Foreskin keratinocyte (primary cell): ENCODE measurements at places on chromosomes 6 and 20. TPM values are rescaled to one million over a fixed set of nuclear protein-coding genes. Genes with fewer than 3 reads are reported as not detected.

- no peak for DNase-seq
Measured at GRCh38 chr20:35226884-35227681, 593 bp downstream of the MMP24 start.

- DNase-seq: no peak
Measured at GRCh38 chr6:150313781-150314180, 55.0 kb upstream of the IYD start.

DNA sequence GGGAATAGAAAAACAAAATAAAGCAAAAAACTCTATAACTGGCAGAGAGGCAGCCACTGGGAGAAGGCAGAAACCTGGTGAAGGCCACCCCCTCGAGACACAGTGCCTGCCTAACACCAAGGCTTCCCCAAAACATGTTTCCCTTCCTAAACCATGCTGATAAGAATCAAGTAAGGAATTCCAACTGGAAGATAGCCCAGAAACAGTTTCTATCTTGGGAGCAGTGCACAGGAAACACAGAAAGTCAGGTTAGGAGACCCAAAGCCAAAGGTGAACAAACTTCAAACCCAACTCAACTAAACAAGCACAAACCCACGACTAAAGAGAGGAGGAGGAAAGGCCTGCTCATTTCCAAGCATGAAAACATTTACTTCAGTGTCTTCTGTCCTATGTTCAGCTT is 433.7 kb upstream of the RGS17 start:
- DNase-seq: no peak

DNA sequence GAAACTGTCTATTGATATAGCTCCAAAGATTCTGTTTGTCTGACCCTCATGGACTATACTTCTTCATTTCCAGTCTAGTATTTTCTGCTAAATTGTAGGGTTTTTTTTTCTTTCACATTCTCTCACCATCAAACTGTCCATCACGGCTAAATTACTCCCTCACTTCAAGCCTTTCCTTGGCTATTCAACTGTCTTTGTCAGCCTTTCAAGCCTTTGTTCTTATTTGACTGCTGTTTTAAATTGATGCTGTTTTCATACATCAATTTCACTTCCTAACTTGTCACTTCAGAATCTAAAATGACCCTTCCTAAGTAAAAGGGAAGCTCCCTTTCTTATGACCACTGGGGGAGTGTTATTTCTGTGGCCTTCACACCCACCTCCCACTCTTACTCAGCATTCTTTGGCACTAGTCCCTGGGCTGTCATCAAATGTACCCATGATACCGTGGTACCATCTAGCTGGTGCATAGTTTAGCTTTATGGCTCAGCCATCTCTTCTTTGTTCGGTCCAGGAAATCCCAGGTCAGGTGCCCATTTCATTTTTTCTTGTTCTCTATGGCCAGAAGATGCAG is 8.6 kb downstream of the GJA1 start:
- DNase-seq: no peak

GRCh38 chr20:38337561-38338140 is 8.6 kb upstream of the LBP start:
- DNase-seq: no peak

GRCh38 chr20:32203356-32204204 is 4.0 kb downstream of the PLAGL2 start:
- peak; percentile 92 for DNase-seq

DNA sequence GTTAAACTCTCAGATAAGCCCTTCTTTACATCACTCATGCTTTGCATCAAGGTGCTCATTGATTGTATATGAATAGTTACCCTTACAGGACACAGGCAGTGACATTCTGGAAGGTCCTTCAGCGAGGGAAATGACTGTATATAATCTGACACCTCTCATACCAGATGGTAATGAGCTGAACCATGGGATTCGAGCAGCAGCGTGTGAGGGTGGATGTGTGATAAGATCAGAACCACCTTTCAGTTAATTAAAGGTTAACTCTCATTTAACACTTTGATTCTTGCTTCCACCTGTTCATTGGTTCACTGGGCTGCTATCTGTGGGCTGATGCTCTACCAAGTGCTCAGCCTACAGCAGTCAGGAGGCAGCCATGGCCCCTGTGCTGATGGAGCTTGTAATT is 24.2 kb downstream of the NEDD9 start:
- DNase-seq: no peak

GRCh38 chr20:37207171-37207570 is 27.8 kb upstream of the MROH8 start:
- DNase-seq: no peak

DNA sequence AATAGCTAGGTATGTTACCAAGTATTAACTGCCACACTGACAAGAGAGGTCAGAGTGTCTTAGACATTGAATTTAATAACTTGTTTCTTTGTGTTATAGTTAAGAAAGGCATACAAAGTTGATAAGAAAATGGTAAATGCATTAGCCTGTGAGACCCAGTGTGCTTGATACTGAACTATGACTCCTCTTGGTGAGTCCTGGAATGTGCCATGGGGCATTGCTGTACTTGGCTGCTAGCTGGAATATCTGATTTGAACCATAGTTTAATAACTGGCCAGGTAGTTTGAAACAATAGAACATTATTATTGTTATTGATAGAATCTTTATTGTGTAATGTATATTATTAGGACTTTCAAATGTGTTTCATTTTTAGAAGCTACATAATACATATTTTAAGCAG is 70.0 kb downstream of the ZFAND3 start:
- DNase-seq: peak; percentile 64

- no peak for DNase-seq
Measured at GRCh38 chr6:35185302-35185681, 28.5 kb upstream of the SCUBE3 start.

GRCh38 chr6:128521282-128521632 is 858 bp upstream of the PTPRK start:
- no peak for DNase-seq

- no peak for DNase-seq
Measured at GRCh38 chr20:61054411-61054810, 197.7 kb upstream of the CDH4 start.

- no peak for DNase-seq
Measured at GRCh38 chr6:66198062-66198624, 491.1 kb upstream of the EYS start.

- DNase-seq: no peak
Measured at GRCh38 chr6:13278164-13278563, 50.2 kb downstream of the TBC1D7 start.

- no peak for DNase-seq
Measured at GRCh38 chr6:96156425-96156824, 140.7 kb downstream of the FUT9 start.

- DNase-seq: no peak
Measured at GRCh38 chr20:53036992-53037391, 64.8 kb downstream of the TSHZ2 start.

DNA sequence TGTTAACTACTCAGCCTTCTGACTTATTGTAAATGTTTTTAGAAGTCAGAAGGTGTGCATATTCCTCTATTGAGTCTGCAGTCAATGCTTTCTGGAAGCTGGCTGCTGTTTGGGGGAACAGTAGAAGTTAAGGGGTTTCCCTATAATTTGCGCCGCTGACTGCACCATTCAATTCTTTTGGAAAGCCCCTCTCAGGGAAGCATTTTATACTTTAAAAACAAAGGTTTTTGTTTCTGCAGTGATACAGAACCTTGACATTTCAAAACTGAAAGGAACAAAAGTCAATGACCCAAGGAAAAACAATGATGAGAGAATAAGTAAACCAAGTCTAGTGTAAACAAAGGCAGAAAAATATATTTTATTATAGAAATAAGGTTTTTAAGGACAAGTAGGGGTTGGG is 120.8 kb upstream of the TNFAIP3 start:
- DNase-seq: no peak

DNA sequence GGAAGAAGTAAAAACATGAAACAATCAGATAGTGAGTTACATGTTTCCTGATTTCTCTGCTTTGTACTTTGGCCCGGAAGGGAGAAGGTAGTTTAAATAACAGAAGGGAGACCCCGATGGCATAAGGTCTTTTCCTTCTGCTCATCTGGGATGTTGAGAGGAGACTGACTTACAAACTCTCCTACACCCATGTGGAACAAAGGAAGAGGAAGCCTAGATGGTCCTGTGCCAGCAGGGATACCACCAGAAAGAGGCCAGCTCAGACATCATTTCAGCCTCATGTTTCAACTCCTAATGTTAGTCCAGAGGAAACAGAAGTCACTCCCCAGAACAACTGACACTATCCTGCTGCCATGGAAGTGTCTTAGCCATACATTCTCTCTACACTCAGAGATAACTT is 250.7 kb upstream of the NOX3 start:
- DNase-seq: no peak

DNA sequence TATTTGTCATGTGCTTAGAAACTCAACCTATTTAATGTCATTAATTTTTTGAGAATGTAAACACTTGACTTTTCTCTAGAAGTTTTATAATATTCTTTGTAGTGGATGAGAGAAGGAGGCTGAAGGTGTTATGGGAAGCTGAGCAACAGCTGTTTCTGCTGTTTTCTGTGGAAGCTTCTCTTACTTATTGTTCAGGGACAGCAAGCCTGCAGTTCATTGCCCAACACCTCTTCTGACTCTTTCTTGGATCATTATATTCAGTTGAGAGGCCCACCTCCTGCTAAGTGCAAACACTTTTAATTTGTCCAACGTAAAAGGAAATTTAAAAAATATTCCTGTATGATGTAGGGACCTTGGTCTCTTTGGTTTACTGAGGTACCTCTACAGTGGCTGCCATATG is 12.0 kb upstream of the ADGRF4 start:
- DNase-seq: no peak

GRCh38 chr20:48247961-48248360 is 462.7 kb upstream of the SULF2 start:
- DNase-seq: no peak

DNA sequence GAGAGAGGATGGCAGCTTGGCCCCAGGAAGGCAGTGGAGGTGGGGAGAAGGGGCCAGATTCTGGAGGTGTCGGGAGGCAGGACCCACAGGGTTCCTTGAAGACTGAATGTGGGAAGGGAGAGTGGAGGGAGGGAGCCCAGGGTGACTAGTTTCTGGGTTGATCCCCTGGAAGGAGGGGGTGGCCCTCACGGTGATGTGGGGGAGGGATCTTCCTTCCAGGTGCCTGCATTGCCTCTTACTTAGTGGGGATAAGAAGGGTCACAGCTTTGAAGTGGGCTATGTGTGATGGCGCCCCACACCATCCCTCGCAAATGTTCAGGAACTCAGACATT is 26.7 kb downstream of the VSTM2L start:
- no peak for DNase-seq

GRCh38 chr6:79608334-79609224 is 22.6 kb upstream of the SH3BGRL2 start:
- no peak for DNase-seq

- no peak for DNase-seq
Measured at GRCh38 chr6:150604467-150604866, 4.8 kb downstream of the PLEKHG1 start.

DNA sequence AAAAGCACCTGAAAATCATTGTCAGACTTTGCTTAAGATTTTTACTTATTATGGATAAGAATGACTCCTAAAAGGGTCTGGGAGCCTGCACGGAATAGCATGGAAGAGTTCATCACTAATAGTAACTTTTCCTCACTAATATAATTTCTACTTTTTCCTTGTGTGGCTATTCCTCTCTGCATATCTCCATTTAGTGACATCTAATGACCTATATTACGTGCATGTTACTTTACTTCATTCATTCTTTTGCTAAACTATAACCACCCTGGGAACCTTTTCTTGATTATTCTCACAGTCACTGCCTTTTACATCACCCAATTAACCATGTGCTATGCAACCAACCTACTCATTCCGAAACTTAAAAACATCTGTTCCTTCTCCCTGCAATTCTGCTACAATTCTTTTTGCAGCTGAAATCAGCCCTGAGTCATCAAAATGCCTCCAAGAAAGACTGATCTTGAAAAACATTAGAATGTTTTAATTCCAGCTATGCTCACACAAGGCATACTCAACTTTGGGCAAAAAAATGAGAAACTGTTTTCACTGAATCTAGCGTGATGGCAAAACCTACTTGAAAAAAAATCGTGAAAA is 313.3 kb downstream of the RNGTT start:
- DNase-seq: peak; percentile 23

DNA sequence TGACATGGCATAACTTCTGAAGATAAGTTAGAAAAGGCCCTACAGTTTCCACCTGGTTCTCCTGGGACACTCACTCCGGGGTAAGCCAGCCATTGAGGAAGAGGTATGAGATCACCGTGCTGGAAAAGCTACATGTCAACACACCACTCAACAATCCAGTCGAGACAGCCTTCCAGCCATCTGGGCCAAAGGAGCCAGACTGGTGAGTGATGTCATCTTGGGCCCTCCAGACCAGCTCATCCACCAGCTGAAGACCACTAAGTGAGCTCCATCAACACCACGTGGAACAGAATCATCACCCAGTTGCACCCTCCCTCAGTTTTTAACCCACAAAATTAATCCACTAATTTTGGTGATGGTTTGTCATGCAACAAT is 32.3 kb upstream of the RSPO4 start:
- DNase-seq: no peak

DNA sequence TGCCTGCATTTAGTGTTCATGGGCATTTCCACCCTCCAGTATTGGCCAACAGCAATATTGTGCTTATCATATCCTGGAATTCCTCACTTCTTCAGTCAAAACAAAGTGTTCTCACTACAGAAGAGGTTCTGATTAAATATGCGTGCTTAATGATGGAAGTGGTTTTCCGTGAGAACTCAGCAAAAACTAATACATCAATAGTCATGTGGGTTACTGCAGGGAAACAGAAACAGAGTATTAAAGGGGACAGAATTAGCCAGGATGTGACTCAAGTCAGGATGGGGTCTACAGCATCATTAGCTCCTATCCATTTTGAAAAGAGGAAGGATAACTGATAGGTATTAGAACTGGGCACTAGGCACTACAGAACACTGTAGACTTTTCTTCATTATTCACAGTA is 384.6 kb downstream of the CDKAL1 start:
- DNase-seq: no peak

OR2H1 gene
- polyA plus RNA-seq: not detected in 2 replicates

OVOL2 gene
- 7.0 and 9.3 TPM in 2 replicates for polyA plus RNA-seq

AGER gene
- polyA plus RNA-seq: 5.6 and 6.7 TPM in 2 replicates

ID4 gene
- polyA plus RNA-seq: not detected in 2 replicates

FBXO5 gene
- polyA plus RNA-seq: 9.7 and 12.2 TPM in 2 replicates

LY6G5C gene
- polyA plus RNA-seq: 1.5 and 1.8 TPM in 2 replicates

ARMH2 gene
- not detected in 2 replicates for polyA plus RNA-seq

PSORS1C2 gene
- not detected in 2 replicates for polyA plus RNA-seq
